ENCODE measurements at places on chromosomes 6 and 20.

- DNase-seq, result no peak
These were observed 275.7 kb upstream of the TCF21 start for GRCh38 chr6:133613211-133613610.

GRCh38 chr6:140641412-140641811 lies 1267.0 kb upstream of the CITED2 start:
- no peak for DNase-seq

GRCh38 chr6:22513667-22514066 lies 55.7 kb upstream of the HDGFL1 start:
- no peak for DNase-seq

- DNase-seq, result no peak
These were observed 14.6 kb upstream of the ADA start for GRCh38 chr20:44666066-44666465.

DNA sequence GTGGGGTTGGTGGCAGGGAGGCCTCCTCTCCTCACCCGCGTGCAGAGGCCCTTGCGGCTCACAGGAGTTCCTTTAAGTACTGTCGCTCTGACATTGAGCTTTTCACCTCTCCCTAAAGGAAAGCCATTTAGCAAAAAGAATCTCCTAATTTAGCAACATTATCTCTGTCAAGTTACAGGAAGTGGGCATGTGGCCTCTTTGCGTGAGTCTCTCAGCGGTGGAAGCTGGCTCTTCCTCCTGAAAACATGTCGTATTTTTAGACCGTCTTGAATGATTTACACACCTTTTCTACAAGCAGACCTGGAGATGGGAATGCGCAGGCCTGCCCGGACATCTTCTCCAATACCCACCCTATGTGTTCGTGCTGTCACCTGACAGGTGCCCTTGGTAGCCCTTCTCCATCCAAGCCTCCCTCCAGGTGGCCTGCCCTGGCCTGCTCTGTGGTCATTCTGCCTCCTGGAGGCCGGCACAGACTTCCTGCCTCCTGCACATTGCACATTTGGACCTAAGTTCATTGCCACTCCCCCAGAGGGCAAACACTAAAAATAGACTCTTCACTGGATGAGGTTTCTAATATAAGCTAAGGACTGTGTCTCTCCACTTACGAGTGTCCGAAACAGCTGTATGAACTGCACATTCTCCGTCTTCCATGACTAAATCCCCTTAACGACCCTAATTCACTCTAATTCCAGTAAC lies 18.5 kb upstream of the PHACTR3 start:
- no peak for DNase-seq

- DNase-seq, result no peak
These were observed 95.8 kb downstream of the CCDC170 start for GRCh38 chr6:151589667-151590066.

DNA sequence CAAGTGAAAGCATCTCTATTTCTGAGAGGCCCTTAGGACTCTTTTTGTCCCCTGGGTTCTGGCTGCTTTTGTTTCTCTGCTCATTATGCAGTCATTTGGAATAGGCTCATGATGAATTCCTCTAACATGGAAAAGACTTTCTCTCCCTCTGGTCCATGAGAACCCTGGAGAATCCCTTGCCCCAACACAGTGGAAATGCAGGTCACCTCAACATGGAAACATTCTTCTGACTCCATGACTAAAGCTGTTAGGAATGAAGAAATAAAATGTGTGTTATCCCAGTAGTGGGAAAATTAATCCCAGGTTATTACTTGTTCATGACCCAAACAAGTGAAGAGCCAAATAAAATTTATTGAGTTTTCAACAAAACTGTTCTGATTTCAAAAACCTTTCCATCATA lies 458.6 kb downstream of the EPM2A start:
- DNase-seq, result no peak

- no peak for DNase-seq
These were observed 140.3 kb upstream of the SULF2 start for GRCh38 chr20:47925593-47925992.

GRCh38 chr6:131029626-131030297 lies 33.3 kb downstream of the EPB41L2 start:
- no peak for DNase-seq

DNA sequence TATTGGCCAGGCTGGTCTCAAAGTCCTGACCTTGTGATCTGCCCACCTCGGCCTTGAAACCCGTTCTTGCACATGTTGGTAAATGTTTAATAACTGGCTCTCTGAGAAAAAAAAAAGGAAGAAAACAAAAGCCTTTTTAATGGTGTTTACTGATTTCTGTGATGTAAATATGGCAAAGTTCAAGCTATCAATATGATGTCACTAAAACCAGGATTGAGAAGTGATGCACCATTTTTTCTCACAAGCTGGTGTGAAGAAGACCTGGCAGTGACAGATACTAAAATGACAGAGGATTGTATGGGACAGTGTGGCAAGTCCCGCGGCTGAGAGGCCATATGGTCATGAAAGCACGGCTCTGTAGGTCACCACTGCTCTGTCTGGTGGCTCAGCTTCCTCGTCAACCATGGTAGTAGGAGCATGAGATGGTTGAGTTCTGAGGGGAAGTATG lies 196.3 kb upstream of the SUPT3H start:
- DNase-seq, result no peak

DNA sequence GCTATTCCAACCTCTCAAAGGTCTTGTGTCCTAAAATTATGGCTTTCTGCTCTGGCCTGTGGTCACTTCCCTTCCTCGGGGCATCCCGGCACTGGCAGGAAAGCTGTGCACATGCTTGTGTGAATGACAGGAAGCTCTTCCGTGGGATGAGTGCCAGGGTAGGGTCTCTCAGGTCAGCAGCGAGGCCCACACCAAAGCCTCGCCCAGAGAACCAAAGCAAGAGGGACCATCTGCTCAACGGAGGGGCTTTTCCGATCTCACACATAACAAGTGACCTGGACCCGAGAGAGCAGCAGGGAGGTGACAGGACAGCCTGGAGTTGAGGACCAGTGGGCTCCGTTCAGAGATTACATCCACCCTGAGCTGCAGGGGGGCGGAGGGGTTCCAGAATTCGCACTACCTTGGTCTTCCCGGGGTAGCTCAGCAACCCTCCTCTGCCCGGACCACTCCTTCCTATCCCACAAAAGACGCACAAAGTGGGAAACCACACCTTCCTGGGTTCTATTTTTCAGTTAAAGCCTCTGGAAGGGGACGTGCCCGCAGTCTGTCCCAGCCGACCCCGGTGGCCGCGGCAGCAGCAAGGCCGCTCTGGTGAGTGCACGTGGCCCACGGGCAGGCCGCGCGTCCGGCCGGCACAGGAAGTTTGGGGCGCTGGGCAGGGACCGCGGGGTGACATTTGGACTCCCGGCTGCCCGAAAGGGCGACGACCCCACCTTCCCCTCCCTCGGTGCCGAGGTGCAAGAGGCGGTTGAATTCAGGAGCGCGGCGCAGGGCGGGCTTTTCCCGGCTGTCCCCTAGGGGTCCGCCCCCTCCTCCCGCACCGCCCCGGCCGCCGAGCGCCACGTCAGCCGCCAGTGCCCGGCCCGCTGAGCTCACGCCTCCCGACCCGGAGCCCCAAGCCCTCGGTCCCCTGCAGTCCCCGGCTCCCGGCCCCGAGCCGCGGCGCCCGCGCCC lies 988 bp downstream of the TXNDC5 start:
- no peak for DNase-seq

GRCh38 chr6:33623895-33624381 lies 2.8 kb downstream of the ITPR3 start:
- DNase-seq, result no peak

DNA sequence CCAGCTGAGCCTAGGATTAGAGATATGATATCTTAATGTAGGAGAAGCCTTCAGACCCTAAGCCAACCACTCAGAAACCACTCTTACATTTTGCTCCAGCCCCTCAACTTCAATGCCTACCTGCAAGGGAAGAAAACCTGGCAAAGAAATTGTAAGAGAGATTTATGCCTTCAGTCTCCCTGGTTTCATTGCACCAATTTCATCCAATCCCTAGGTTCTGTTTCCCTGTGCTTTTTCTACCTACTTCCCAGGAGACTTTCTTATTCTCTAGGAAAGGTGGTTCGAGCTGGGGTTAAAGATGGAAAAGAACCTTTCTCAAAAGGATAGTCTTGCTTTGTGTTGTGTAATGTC lies 1.1 kb upstream of the TCF21 start:
- no peak for DNase-seq

Data from esophagus squamous epithelium (tissue), 5 donors.